ENCODE measurements at places on chromosomes 1 and 21.
A peak's percentile ranks its signal among the peaks of the same experiment; 100 is the strongest.

DNA sequence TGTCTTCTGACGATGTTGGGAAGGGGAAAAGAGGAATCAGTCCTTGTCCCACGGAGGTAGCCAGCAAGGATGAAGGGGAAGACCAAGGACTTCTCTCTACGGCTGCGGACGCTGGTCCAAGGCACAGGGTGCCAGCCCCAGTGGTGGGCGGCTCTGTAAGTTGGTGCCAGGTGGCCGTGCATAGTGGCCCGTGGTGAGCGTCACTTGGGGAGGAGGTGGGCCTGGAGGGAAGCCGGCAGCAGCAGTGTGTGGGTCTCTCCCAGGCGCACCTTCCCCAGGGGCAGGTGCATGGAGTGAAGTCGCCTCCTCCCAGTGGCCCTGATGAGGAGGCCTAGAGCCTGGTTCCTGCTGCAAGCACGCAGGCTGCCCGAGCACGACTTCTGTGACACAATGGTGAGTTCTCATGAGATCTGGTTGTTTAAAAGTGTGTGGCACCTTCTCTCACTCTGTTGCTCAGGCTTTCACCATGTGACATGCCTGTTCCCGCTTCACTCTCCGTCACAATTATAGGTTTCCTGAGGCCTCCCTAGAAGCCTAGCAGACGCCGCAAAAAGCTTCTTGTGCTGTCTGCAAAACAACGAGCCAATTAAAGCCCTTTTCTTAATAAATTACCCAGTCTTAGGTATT lies 43.6 kb upstream of the TIAM1 start:
- no peak for DNase-seq

GRCh38 chr1:53270107-53270506 lies 31.8 kb upstream of the MAGOH start:
- no peak for DNase-seq

GRCh38 chr1:157040802-157041201 lies 4.7 kb downstream of the ARHGEF11 start:
- DNase-seq: no peak

GRCh38 chr1:156148216-156148615 lies 5.2 kb upstream of the SEMA4A start:
- DNase-seq: no peak

DNA sequence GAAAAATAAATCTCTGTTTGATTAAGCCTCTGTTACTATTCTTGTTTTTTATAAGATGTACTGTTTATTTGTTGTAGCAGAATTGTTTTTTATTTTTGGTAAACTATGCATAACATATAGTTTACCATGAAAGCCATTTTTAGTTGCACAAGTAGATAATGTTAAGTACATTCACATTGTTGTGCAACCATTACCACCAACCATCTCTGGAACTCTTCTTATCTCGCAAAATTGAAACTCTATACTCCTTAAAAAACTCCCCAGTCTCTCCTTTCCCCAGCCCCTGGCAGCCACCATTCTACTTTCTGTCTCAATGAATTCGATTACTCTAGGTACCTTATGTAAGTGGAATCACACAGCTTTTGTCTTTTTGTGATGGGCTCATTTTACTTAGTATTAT lies 27.4 kb upstream of the UHMK1 start:
- no peak for DNase-seq

GRCh38 chr1:210437781-210438180 lies 109.1 kb downstream of the HHAT start:
- no peak for DNase-seq

DNA sequence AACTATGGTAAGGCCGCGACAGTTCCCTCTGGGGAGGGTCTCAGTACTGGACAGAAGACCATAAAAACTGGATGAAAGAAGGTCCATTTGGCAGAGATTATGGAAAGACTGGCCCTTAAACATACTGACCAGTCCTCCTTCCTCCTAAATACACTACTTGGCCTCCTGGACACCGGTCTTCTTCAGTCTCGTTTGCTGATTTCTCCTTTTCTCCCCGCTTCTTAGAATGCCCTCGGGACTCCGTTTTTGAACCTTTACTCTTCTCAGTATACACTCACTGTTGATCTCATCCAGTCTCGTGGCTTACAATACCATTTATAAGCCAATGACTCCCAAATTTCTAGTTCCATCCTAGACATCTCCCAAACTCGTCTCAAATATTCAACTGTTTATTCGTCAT lies 694 bp upstream of the MRPL9 start:
- DNase-seq: no peak

- no peak for DNase-seq
These were observed 3.4 kb upstream of the CHD5 start for GRCh38 chr1:6183520-6183989.

- DNase-seq: no peak
These were observed 724 bp upstream of the CALML6 start for GRCh38 chr1:1914101-1914970.

DNA sequence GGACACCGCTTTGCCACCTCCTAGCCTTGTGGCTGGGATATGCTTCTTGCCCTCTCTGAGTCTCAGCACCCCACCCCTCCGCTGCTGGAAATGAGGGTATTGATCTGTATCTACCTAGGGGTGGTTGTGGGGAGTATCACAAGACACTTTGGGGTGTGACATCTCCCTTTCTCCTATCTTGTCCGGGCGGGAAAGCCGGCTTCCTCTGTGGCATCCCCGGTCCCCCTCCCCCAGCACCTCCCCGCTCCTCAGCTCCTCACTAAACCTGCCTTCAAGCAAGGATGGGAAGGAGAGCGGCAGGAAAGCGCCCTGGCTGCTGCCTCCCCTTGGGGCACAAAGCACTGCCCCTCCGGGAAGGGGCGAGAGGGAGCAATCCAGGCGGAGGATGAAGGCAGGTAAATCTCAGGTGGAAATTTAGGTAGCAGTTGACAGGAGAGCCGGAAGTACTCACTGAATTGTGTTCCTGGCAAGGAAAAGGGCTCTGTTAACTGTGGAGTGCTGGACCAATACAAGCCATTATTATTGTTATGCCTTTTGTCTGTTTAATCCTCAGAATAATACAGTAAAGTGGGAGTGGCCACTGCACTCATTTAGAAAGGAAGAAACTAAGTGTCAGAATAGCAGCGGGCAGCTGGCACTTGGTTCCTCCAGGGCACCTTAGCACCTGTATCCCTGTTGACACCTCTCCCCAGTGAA lies 49.0 kb upstream of the LRP8 start:
- peak; percentile 5 for DNase-seq

DNA sequence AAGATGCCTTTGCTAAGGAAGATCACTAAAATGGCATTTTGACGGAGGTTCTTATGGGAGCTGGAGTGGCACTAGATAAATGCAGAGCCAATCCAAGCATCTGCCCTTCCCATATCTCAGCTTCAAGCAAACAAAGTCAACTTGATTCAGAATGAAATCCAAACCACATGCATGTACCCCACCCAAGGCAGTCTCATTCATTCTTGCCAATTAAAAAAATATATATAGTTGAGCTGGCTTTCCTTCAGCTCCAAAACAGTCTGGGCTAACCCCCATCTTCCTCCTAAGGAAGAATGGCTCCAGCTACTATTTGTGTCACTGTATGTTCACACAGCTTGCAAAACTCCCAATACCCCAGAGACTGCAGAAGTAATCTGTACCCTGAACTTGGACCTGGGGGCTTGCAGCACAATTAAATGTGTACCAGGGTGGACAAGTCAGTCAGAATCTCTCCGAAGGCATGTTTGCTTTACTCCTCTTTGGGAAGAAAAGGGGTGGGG lies 35.4 kb downstream of the GPR3 start:
- no peak for DNase-seq

- no peak for DNase-seq
These were observed 9.4 kb downstream of the E2F2 start for GRCh38 chr1:23521588-23521987.

DNA sequence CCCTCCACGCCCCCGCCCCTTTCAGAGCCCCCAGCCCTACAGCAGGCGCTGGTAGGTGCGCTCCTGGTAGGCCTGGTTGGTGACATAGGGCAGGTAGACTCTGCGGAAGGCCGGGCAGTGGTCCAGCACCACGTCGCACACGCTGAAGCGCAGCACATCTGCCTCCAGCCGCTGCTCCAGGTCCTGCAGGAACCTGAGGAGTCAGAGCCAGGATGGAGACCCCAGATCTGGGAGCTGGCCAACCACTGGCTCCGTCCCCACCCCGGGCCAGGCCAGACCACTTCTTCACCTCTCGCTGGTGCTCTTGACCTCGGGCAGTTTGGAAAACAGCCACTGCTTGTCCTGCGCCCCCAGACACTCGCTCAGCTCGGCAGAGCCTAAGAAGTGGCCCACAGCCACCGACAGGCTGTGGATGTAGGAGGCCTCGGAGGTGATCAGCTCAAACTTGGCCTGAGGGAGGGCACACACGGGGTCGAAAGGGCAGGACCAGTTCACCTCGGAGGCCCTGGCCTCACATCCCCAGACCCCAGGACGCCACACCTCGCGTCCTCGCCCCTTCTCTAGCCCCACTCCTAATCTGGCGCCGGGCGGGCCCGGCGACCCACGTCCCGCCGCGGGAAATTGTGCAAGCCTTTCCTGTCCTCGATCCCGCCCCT lies 6.4 kb downstream of the ARHGEF19 start:
- no peak for DNase-seq

- no peak for DNase-seq
These were observed 19.2 kb upstream of the COL24A1 start for GRCh38 chr1:86175756-86176155.

DNA sequence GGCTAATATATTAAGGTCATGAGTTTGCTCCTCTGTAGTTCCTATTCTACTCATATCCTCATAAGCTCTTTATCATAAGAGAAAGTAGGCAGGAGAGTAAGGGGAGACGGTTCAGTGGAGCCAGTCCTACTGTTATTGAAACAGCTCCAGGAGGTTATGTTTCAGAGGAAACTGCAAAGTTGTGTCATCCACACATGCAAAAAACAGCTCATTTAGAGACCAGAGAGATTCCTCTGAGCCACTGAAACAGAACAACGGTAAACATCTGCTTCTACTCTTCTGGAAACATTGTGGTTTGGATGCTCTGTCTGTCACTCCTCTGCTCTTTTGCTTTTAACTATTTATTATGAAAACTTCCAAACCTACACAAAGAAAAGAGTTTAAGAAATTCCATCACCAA lies 66.3 kb upstream of the PPP2R5A start:
- DNase-seq: no peak

GRCh38 chr21:14520535-14520934 lies 25.6 kb downstream of the SAMSN1 start:
- no peak for DNase-seq

GRCh38 chr1:210250998-210251679 lies 18.5 kb downstream of the SERTAD4 start:
- peak; percentile 89 for DNase-seq

DNA sequence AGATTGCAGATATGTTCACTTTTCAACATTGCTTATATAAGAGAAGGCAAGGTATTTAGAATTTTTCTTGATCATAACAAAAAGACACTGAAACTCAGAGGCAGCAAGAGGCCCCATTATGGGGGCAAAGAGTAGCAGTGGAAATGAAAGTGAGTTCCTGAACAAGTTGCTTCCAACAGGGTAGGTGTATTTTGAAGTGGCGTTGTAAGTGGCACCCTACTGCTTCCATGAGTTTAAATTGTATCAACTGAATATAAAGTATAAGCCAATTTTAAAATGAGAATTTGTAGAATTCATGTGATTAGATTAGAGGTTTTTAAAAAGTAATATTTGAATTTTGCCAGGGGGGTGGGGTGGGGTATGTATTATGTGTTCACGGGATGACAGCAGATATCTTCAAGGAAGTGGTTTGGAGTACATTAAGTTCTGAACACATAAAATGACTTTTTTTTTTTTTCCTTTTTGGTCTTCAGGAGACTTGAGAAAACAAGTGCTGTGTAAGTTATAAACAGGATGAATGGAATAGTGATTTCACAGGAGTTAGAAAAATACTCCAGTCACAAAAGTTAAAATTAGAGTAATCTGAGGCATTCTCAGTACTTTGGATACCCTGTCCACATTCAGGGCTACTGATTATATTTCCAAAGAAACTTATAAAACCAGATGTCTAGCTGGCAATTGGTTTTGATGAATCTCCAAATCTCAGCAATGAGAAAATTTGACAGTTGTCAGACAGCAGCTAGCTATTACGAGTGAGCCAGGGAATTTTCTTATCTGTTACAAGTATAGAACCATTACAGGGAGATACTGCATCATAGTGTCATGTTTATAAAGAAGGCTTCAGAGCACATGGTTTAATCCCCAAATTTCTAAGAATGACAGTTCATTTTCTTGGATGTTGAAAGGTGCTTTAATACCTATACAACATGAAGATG lies 182.0 kb downstream of the ST6GALNAC3 start:
- DNase-seq: no peak

- no peak for DNase-seq
These were observed 74.0 kb downstream of the MAB21L3 start for GRCh38 chr1:116185161-116185701.

- DNase-seq: no peak
These were observed 12.7 kb upstream of the CPLANE2 start for GRCh38 chr1:16249596-16250241.

GRCh38 chr1:152026895-152027294 lies 9.9 kb downstream of the S100A11 start:
- DNase-seq: no peak

- DNase-seq: no peak
These were observed 175.0 kb downstream of the RGS7 start for GRCh38 chr1:241181971-241182370.

All from head of caudate nucleus (tissue), 42 donors.